ENCODE measurements at places on chromosomes 13 and 19.
A peak's percentile ranks its signal among the peaks of the same experiment; 100 is the strongest.

GRCh38 chr13:33744589-33745369 lies 73.2 kb upstream of the RFC3 start:
- no peak for DNase-seq

DNA sequence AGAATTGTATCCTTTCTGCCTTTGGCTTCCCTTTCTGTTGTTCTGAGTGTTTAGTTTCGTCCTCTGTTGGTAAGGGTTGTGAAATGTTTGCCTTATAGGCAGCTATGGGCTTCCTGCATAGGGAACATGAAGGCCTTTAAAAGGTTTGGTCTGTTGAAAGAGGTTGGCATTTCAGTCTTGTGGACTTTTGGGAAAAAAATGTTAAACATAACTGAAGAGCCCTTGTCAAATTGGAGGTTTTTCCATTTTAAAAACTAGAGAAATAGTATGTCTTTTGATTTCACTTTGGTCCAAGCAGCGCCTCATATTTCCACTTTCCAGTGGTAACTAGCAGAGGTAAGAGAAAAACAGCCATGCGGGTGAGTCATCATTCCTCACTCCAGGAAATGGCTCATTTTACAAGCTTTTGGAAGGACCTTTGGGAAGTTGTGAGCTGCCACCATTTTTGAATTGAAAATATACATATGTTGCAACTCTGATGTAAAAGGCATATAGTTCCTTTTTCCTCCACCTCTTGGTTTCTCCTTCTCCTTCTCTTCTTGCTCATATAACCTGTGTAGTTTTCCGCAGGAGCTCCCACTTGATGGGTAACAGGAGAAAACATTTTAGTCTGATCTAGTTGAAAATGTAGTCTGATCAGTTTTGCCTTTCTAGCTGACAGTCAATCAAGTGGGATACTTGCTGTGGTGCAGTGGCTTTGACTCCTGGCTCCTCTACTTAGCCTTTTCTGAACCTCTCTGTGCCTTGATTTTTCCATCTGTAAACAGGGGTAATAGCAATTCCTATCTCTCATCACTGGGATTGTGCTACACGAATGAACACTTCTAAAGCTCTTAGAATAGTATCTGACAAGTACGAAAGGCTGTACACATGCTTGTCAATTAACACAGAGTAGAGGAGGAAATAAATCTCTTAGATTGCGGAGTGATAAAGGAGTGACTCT lies 23.0 kb downstream of the GPC6 start:
- DNase-seq, result no peak

- no peak for DNase-seq
Measured at GRCh38 chr13:21616880-21617279, 12.9 kb upstream of the MICU2 start.

DNA sequence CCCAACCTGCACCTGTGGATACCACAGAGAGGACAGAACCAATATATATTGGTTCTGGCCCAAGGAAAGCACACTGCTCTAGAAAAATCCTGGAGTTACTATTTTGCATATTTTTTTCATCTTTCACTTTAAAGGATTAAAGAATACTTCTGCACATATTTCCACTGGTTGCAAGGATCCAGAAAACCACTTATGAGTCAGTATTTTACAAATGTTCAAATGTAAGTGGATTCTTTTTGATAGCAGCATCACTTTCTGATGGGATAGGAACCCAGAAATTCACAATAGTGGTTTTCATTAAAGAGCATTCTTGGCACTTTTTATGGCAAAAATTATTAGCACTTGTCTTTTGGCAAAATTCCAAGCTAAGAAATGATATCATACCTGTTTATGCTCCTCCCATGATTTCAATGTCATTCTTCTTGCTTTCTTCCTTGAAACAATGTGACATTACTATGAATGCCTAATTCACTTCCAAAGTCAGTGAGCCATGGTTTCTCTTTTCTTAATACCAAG lies 38.2 kb downstream of the MZT1 start:
- no peak for DNase-seq

GRCh38 chr13:76651286-76651685 lies 234.9 kb downstream of the KCTD12 start:
- no peak for DNase-seq

DNA sequence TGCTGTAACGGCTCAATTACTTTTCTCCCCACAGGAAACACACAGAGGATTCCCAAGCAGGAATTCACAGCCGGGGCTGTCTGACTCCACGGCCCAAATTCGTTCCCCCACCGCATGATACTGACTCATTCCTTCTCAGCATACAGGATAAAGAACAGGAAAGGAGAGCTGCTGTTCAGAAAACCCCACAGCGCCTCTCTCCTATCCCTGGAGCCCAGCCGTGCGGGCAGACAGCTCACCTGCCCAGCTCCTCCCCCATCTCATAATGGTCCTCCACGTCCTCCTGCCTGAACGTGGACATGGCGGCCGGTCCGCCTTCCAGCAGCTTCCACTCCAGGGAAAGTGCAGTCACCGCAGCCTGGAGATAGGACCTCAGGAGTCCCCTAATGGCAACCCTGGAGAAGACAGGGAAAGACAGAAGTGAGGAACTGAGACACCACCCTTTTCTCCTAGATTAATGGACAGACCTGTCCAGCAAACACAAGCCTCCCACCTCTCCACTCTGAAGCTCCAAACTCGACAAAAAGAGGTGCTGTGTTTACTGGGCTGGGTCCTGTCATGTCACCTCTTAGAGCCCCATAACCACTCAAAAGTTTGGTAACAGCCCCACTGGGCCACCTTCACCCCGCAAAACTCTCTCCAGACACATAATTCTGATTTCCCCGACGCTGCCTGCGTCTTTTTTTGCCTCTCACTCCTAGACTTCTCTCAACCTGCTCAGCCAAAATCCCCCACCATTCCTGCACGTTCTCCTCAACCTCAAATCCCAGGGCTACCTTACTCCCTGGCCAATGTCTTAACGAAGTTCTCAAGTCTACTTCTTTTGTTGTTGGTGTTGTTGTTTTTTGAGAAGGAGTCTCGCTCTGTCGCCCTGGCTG lies 1.2 kb downstream of the DAPK3 start:
- peak; percentile 82 for DNase-seq

GRCh38 chr19:42280815-42281145 lies 11.7 kb downstream of the CIC start:
- peak; percentile 90 for DNase-seq

- DNase-seq, result no peak
Measured at GRCh38 chr13:113275387-113275786, 21.7 kb upstream of the LAMP1 start.

GRCh38 chr19:29485293-29485692 lies 40.5 kb upstream of the VSTM2B start:
- DNase-seq, result peak; percentile 47

DNA sequence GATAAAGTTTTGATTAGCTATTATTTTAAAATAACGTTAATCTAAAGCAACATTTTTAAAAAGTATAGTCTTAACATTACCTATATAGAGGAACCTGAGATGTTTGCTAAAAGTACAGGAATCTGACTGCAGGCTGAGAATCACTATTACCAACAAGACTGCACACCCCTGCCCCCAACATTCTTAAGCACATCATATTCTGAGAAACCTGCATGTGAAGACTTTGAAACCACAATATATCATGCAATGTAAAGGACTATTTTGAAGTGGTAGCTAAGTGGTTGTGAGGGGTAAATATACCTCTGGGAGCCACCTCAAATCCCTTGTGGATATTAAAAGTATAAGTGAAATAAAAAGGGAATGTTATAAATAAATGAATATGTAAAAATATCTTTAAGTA lies 119.0 kb upstream of the KLF12 start:
- no peak for DNase-seq

DNA sequence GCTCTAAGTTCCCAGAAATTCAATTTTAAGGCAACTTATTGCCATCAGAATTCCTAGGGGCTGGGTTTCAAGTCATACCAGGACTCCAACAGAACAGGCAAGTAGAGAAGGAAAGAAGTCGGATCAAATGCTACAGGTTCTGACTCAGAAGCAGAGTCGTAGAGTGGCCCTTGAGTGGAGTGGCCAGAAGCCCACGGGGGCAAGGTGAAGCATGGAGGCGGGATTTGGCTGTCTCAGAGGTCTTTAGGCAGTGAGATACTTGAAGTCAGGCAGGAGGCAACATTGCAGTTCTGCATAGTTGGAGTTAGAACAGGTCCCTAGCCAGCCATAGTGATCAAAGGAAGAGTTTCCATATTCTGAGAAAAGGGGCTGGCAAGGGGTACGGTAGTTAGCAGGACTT lies 111.6 kb downstream of the NHLRC3 start:
- no peak for DNase-seq

- no peak for DNase-seq
Measured at GRCh38 chr19:32404213-32404932, 1.2 kb upstream of the DPY19L3 start.

DNA sequence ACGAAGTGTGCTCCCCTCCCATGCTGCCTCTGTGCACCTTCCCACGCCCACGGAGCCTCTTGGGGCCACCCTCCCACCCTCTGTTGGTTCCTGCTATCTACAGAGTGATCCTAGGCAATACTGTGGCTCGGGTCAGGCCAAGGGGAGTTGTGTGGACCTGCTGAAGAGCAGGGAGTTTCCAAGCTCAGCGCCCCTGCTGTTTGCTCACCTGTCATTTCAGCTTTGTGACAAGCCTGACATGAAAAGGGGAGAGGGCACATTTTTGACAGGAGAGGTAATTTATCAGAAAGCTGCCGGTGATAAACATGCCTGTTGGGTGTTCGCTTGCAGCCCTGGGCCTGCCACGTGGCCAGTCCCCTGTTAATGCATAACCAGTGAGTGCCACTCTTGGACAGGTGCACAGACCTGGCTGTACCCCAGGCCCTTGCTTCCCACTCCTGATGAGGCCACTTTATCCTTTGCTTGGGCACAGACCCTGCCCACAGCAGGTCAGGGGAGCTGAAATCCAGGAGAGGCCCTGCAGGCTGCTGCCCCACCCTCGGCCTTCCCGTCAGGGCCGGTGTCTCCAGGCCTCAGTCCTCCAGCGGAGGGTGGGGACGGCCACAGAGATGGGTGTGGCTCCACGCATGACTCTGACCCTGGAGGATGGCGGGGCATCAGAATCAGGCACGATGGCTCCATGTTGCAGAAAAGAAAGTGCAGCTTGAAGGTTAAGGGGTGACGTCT lies 201.5 kb upstream of the GPR12 start:
- DNase-seq, result no peak

DNA sequence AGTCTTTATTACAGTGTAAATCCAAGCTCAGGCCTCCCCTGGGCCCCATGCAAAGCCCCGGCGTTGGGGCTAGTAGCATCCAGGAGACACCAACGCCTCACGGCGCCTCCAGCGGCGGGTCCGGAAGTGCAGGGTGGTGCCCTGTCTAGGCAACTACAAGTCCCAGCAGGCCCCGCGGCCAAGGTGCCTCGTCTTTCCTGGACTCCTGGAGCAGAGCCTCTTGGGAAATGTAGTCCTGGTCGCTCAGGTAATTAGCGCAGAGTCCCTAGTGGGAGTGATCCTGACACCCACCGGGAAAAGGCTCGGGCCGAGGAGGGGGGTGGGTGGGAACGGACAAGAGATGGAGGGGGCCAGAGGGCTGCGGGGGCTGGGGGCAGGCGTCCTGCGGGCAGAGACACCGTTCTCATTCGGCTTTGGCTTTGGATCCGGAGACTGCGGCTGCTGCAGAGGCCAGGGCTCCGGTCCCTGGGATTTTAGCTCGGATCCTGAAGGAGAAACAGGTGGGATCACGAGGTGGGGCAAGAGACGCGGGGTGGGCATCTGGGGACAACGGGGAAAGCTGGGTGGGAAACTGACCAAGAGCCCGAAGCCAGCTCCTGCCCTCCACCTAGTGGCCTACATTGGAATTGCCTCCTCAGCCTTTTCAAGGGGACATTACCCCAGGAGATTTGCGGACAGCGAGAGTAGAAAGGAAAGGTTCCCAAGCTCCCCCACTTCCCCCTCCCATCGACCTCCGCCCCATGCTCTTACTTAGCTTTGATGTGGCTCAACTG lies 11.4 kb downstream of the RTN2 start:
- peak; percentile 100 for DNase-seq

DNA sequence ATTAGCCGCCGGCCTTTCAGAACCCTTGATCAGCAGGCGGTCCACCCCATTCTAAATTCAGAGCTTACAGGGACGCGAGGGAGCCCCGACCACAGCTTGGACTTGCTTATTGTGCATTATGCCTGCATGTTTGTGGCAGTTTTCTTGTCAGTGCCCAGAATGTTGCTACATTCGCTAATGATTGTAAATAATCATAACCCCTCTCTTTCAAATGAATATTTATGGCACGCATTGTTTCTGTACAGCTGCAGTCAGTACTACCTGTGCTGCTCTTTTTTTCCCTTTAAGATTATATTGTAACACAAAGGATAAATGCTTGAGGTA lies 321 bp upstream of the VPS36 start:
- DNase-seq, result no peak

- DNase-seq, result no peak
Measured at GRCh38 chr19:11931051-11931450, 6.1 kb downstream of the ZNF700 start.

GRCh38 chr13:44013758-44014291 lies 134.1 kb downstream of the LACC1 start:
- no peak for DNase-seq

GRCh38 chr19:47663911-47664771 lies 49.1 kb upstream of the EHD2 start:
- DNase-seq, result peak; percentile 87

DNA sequence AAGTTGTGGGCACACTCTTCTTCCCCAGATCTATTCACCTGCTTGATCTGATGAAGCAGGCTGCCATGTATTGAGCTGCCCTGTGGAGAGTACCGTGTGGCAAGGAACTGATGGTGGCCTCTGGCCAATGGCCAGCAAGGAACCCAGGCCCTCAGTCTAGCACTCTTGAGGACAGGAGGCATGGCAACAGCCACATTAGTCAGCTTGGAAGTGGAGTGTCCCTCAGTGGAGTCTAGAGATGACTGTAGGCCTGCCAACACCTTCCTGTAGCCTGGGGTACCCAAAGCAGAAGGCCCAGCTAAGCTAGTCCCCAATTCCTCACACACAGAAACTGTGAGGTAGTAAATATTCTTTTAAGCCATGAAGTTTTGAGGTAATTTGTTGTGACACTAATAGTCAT lies 412.5 kb downstream of the DACH1 start:
- no peak for DNase-seq

DNA sequence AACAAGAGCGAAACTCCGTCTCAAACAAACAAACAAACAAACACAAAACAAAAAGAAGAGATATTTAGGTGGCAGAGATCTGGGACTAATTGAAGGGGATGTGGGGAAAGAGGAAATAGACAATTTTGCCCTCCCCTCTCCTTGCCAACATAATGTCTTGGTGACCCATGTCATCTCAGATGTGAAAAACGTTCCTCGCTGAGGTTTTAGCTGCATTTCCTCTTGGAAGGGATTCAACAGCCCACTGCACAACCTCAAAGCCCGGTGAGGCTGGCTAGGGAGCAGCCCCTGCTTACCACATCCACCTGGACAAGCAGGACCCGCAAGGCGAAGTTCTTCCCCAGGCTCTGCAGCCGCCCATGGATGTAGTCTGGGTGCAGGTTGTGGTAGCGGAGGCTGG lies 4.9 kb downstream of the ERCC1 start:
- no peak for DNase-seq
